ENCODE measurements at places on chromosomes 6 and 20.

GRCh38 chr20:23652371-23652770 lies 14.6 kb upstream of the CST3 start:
- no peak for DNase-seq

DNA sequence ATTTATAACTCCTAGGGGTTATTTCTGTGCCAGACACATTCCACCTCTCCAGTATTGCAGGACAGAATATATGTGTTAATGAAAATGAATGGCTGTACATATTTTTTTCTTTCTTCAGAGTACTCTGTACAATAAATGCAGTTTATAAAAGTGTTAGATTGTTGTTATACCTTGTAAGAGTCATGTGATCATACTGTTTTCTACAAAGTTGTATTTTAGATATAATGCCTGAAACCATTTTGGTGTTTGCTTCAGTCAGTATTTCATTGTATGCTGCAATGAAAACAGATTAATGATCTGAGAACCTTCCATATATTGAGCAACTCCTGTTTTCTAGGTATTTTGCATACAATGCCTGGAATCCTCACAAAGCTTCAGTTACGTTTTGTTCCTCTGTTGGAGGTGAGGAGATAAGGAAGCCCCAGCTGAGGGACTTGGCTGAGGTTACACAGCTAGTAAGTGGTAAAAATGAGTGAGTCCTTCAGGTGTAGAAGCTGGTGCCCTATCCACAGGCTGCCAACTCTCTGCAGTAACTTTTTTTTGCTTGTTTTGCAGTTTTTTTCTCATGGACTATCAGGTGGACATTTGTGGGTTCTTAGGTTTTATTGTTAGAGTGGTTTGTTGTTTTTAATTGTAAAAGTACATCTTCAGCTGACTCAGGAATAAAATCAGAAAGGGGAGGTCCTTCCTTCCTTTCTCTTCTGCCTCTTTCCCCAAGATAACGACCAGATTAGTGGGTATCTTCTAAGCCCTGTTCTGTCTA lies 11.6 kb downstream of the PDCD2 start:
- no peak for DNase-seq

GRCh38 chr6:15382712-15383111 lies 136.8 kb downstream of the JARID2 start:
- DNase-seq = no peak

GRCh38 chr6:139109558-139109957 lies 25.3 kb upstream of the HECA start:
- no peak for DNase-seq
